ENCODE measurements at places on chromosomes 7 and 10. TPM values are rescaled to one million over a fixed set of nuclear protein-coding genes. Genes with fewer than 3 reads are reported as not detected.

DNA sequence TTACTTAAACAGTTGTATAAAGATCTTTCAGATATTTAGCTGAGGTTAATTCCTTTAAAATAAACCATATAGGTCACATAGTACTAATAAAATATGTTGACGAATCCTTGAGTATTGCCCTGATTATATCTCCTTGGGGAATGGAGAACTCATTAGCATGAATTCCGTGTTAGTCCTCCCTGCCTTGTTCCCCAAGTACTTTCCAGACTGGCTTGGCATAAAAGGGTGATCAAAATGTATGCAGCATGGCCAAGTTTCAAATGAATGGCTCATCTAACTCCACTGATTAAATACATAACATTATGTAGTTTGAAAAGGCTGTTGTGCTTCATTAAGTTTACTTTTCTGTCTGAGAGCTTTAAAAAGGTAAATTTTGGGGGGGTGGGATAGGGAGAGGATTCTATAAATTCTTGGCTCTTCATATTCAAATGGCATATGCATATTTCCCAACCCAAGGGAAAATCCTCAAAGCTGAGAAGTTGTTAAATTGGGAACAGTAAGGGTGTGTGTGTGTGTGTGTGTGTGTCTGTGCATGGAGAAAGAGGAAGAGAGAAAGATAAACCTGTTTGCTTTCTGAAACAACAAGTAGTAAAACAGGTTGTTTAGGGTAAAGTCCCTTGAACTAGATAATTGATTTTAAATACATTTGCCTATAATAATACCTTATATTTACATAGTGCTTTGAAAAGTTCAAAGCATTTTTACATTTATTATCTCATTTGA, 4.8 kb upstream of the ADD3 start:
- DNase-seq: no peak

GRCh38 chr7:33334349-33334748, 205.0 kb downstream of the BBS9 start:
- DNase-seq: peak; percentile 29

GRCh38 chr10:124231168-124232155, 138.1 kb upstream of the CHST15 start:
- DNase-seq: no peak

GRCh38 chr7:101575721-101576120, 53.4 kb downstream of the MYL10 start:
- DNase-seq: no peak

- DNase-seq: peak; percentile 37
These were observed 171.1 kb upstream of the TBX20 start for GRCh38 chr7:35424869-35425495.

- DNase-seq: peak; percentile 25
These were observed 496.4 kb downstream of the KIF20B start for GRCh38 chr10:90197766-90198165.

DNA sequence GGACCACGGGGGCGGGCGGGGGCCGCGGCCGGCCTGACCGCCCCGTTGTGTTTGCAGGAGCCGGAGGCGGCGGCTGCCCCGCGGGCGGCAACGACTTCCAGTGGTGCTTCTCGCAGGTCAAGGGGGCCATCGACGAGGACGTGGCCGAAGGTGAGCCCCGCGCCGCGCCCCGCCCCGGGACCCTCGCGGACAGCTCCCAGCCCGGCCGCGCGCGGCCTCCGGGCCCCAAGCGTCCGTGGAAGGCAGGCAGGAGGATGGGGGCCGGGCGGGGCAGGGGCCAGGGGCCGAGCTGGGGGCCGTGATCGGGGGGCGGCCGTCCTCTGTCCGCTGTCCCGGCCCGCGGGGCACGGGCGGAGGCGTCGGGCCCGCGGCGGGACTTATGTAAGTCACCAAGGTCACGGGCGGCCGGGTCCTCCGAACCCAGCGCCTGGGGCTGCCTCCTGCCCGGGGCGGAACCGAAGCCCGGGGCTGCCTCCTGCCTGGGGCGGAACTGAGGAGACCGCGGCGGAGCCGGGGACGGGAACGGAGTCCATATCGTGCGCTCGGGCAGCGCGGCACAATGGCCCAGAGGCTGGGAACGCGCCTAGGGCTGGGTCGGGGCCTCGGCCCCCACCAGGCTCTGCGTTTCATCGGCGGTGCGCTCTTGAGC, 497 bp downstream of the PPP2R2D start:
- no peak for DNase-seq

DNA sequence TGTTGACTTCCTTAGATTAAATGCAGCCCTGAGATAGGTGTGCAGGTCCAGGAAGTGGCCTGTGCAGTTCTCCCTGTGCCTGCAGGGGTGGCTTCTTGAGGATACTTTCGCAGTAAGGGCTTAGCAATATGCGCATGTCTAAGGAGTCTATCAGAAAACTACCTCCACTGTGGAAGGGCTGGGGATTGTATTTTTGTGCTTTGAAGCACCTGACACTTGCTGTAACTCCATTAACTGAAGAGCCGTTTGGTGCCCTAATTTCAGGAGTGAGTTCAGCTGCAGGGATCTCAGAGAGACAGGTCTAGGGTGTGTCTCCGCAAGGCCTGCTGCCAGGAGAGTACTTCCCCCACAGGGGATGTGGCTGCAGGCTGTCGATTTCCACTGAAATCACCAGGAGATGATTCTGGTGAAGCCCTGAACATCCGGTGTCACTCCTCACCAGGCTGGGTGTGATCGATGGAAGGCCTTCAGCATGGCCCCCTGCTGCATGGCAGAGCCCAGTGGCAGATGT, 35.5 kb downstream of the IKZF1 start:
- DNase-seq: no peak

- no peak for DNase-seq
These were observed 276.1 kb upstream of the NEBL start for GRCh38 chr10:21172930-21173801.

GRCh38 chr7:16810112-16810511, 5.3 kb upstream of the AGR2 start:
- no peak for DNase-seq

DNA sequence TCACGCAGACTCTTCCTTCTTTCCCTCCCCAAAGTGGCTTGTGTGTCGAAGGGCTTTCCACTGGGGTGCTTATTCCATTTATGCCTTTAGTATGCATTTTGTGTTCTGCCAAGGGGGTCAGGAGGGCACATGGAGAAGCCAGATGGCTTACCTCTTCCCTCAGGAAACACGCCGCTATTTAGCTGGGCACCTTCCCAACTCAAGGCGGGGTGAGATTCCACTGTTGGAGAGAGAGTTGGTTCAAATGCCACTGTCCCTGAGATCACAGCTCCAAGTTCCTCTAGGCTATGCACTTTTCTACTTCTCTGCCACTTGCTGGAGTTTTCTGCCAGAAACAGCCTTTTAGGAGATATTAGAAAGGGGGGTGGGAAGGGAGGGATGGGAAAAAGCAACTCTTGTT, 1091.8 kb downstream of the LRMDA start:
- DNase-seq: no peak

DNA sequence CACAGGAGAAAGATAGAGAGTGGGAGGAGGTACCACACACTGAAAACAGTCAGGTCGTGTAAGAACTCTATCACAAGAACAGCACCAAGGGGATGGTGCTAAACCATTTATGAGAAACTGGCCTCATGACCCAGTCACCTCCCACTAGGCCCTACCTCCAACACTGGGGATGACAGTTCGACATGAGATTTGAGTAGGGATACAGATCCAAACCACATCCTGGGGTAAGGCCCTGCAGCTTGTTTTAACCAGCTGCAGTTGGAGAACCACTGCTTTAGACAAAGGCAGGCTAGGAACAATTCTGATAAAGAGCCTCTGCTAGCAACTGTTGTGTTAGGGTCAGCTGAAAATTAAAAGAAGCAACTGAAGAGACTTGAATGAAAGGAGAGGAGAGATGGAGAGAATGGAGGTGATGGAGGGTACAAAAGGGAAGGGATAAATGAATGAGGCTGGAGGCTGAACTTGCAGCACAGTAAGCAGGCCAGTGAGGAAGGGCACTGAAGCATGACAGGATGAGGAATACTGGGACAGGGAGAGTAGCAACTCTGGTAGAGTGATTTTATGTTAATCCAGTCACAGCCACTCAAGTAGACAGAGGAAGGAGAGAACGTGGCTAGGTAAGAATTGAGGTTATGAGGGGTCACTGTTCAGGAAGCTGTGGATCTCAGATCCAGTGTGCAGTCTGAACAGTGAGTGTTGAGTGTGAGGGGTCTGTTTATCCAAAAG, 23.6 kb downstream of the MEST start:
- DNase-seq: peak; percentile 79

GRCh38 chr10:126230587-126230986, 157.7 kb downstream of the ADAM12 start:
- DNase-seq: no peak

DNA sequence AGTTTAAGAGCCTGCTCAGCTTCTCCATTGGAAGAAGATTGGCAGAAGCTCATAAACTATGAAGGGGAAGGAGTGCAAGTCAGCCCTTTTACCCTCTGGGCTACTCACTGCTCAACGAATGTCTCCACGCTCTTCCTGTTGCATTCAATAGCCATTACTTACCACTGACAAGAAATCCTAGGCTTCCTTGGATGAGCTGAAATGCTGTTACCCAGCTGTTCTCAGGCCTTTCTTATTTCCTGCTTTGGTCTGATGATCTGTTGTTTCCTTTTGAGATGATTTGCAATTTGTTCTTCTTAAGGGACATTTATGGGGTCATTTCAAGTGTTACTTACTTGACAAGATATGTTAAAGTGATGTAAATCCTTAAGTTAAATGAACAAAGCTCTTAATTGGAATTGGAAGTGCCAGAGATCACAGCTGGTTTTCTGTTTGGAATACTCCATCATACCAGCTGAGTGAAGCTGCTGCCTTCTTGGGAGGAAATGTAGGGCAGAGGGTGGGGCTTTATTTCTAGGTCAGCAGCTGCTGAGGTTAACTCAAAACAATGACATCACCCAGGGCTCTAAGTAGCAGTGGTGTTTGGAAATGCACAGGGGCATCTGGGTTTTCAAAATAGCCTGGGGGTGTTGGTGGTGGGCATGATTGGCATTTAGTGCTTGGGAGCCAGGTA, 170.0 kb downstream of the PRKCQ start:
- peak; percentile 67 for DNase-seq

GRCh38 chr10:93337309-93337721, 144.8 kb downstream of the MYOF start:
- DNase-seq: no peak

DNA sequence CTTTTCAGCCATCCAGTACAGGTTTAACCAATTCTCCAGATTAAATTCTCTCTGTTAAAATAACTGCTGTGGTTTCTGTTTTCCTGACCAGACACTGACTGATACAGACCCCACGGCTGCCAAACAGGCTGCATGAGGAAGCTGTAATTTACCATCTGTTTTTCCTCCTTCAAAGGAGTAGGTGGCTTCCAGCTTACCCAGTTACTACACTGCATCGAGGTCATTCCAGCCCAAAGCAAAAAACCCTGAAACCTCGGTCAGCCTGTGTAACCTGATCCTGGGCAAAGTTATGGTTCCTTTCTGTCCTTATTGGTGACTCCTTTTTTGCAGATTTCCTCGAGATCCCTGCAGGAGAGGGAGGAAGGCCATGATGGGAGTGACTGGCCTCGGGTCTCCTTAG, 27.9 kb upstream of the LOXL4 start:
- peak; percentile 28 for DNase-seq

DNA sequence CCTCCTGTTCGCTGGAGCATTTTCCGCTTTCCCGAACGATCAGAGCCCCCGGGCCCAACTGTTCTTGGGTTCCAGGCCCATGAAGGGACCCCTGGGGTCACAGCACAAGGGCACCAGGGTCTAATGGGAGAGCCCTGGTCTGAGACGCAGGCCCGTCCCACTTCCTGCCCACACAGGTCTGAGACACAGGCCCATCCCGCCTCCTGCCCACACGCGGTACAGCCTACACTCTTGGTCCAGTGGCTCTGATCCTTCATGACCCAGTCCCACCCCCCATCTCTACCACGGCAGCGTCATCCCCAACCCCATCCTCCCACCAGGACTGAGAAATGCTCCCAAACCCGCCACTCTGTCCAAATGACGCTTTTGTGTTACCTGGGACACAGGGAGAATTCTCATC, 38.7 kb upstream of the SAMD8 start:
- no peak for DNase-seq

DNA sequence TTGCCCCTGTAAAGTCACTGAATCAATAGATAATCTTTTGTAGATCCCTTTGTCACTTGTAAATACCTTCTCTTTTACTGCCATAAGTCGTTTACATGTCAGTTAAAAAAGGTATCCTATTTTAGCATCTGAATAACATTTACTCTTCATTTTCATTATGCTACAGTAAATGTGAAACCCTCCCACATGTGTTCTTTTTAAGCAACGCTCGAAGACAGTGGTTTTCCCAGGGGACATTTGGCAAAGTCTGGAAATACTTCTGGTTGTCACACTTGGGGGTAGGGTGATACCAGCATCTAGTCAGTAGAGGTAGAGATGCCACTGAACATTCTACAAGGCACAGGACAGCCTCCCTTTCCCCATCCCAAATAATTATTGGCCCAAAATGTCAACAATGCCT, 23.7 kb downstream of the ATAD1 start:
- DNase-seq: no peak

DNA sequence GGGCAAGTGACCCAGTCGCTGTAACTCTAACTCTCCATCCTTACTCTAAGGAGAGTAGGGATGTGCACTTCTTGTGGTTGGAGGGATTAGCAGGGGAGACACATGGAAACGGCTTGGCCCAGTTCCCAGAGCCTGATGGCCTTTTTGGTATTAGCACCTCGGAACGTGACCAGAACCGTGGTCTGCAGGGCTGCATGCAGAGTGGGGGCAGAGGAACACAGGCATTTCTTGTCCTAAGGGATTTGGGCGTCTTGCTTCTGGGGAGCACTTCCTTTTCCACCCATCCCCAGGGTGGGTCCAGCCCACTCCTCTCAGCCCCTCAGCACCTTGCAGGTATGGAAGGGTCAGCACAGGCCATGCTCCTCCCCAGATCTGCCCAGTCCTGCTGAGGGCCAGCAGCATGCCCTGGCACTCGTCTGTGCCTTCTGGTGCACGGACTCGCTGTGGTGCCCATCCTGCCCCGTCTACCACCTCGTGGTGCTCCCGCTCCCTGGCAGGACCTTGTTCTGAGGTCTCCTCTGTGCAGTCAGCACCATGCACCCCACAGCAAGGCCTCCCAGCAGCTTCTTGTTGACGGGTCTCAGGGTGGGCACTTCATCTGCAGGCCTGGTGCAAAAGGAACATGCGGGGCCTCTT, 109.6 kb downstream of the ACTR3B start:
- DNase-seq: no peak

- peak; percentile 11 for DNase-seq
These were observed 213.4 kb downstream of the TAX1BP1 start for GRCh38 chr7:27953361-27953760.

Gene PAX4
- not detected for total RNA-seq

Gene BEND7
- 36.4 TPM for total RNA-seq

Gene SOSTDC1
- total RNA-seq: not detected

Gene FOXI2
- total RNA-seq: not detected

Gene MALSU1
- total RNA-seq: 55.3 TPM

Gene CYP2C9
- not detected for total RNA-seq

Gene OR2F1
- not detected for total RNA-seq

Gene CCNJ
- total RNA-seq: 11.6 TPM

Gene KEL
- total RNA-seq: 0.20 TPM
